Adipocyte (in vitro differentiated cells): ENCODE measurements at places on chromosomes 3 and 15.

DNA sequence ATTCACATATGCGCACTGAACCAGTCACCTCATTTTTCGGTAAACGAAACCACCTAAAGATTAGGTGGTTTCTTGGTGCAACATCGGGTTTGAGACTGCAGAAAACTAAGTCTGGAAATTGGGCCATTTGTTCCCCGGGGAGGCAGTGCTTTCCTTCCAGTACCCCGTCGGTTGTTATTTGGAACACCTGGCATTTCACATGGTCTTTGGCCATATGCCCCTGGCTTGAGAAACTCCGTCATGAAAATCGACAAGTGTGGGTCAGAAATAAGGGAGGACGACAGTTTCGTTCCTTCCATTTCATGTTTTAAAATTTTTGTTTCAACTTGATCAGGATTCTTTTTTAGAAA lies 544 bp upstream of the GATM start:
- DNase-seq, result no peak

DNA sequence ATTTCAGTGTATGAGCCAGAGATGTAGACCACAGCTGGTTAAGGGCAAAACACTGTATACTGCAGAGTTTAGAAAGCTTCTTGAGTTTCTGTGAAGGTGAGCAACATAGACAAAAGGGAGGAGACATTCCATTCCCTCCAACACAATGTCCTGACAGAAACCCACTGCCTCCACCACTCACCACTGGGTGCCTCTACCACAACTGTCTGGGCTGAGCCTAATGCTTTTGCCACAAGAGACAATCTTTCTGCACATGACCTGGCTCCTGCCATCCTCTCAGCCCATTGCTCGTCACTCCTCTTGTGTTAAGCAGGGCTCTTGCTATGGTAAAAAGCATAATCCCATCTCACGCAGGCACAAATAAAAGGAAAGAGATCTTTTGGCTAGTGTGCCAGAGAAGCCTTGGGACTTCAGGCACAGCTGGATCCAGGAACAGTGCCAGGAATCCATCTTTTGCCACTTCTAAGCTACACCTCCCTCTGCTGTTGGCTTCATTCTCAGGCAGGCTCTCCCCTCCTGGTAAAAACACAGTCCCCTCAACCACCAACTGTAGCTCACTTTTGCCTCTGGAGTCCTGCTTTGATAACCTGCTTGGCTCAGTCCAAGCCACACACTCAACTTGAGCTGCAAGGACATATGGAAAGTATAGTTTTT lies 140.6 kb upstream of the PRR20G start:
- no peak for DNase-seq

- DNase-seq, result no peak
These were observed 8.4 kb downstream of the STT3B start for GRCh38 chr3:31541089-31541488.

GRCh38 chr3:140854961-140855360 lies 86.7 kb upstream of the SLC25A36 start:
- no peak for DNase-seq

GRCh38 chr3:62723914-62724217 lies 151.3 kb downstream of the CADPS start:
- DNase-seq, result no peak

DNA sequence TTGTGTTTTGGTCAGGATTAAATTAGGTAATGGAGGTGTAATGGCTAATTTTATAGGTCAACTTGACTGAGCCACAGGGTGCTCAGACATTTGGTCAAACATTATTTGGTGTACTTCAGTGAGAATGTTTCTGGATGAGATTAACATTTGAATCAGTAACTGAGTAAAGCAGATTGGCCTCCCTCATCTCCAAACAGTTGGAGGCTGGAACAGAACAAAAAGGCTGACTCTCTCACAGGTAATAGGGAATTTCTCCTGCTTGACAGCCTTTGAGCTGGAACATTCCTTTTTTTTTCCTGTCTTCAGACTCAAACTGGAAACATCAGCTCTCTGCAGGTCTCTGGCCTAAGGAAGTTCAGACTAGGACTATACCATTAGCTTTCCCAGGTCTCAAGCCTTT lies 280.7 kb downstream of the ZBTB20 start:
- no peak for DNase-seq

GRCh38 chr3:171157286-171157685 lies 130.8 kb upstream of the SLC2A2 start:
- DNase-seq, result no peak

GRCh38 chr15:93882141-93882540 lies 349.2 kb upstream of the MCTP2 start:
- no peak for DNase-seq

GRCh38 chr3:103862415-103862814 lies 1427.6 kb downstream of the ZPLD1 start:
- DNase-seq, result no peak
